CD4-positive, alpha-beta T cell treated with Interleukin-2 at 100 ng/mL for 4 hours (primary cell): ENCODE measurements at places on chromosomes 4 and X.

DNA sequence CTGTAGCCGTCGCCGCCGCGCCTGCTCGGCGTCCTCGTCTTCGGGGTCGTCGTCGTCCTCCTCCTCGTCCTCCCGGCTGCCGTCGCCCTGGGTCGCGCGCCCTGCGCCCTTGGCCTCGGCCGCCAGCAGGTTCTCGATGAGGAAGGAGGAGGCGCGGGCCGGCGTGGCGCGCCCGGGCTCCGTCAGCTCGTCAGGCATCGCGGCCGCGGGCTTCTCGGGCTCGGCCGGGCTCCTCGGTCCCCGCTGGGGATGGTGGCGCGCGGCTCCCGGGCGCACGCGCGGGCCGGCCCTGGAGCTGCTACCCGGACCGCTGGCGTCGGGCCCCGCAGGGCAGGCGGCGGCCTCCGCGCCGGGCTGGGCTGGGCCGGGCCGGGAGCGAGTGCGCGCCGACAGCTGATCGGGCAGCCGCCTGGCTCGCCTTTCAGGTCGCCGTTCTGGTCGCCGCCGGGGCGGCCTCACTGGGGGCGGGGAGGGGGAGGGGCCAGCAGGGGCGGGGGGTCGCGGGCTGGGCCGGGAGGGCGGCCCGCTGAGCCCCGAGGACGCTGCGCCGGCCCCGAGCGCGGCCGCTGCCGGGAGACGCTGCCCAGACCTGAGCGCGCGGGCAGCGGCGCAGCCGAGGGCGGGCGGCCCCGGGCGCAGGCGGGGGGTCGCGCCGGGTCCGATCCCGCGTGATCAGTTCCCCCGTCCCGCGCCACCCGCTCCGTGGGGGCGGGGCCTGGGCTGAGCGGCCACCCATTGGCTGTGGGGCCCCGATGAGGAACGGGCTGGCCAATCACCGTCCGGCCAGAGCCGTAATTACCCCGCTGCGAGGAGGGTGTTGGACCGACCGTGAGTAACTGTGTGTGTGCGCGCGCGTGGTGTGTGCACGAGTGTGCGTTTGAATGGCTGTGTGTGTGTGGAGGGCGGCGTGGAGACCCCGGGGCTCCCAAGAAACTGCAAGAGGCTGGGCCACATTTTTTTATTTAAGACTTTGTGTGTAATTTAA, at the start of gene HMX1:
Gene HMX1 (minus strand): TSS at position 423 of the 985 bp plus-strand sequence. CDS start 225 bp downstream, at position 198.
- DNase-seq, result no peak

GRCh38 chr4:176262243-176262642, 6.8 kb downstream of the ASB5 start:
- no peak for DNase-seq

DNA sequence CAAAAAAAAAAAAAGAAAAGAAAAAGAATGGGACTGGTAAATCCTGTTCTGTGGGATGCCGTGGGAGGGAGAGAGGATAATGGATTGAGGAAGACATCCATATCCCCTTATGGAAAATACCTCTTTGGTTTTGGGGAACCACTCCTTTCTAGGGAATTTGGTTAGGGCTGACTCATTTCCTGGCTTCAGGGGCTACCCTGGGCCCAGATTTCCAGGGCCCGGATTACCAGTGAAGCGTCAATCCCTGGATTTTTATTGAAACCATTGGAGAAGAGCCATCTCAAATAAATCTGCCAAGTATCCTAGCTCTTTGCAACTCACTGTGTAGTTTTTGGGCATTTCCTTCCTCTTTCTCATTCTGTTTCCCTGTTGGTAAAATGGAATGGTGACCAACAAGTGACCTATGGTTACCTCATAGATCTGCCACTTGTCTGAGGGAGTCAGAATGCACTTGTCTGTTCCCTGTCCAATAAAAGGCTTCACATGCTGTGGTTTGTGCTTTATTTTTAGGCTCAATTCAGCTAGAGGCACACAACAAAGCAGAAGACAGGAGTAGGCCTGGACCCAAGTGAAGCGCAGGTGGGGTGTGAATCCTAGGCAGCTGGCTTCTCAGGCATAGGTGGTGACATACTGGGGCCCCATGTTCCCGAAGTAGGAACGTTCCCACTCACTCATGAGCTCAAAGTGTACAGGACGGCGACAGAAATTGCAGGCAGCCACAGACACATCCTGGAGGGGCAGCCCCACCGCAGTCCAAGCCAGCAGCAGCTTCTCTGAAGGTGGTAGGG, 8.6 kb downstream of the APEX2 start:
- DNase-seq, result no peak

- DNase-seq, result no peak
Observed at GRCh38 chrX:139008185-139008584, 296.7 kb upstream of the FGF13 start.

GRCh38 chr4:180808862-180809261, 1434.3 kb upstream of the TENM3 start:
- DNase-seq, result no peak

DNA sequence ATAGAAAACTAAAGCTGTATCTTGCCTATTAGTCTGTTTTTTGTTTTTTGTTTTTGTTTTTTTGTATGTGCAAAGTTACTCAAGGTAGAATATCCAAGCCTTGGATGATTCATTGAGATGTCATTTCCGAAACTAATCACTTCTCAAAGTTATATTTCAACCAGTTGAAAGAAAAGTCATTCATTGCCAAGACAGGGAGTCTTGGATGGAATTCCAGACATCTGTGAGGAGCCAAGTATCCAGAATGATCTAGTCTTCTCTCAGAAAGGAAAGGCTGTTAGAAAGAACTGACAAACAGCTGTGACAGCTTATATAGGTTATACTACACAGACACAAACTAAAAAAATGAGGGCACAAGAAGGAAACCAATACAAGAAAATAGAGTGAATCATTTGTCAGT, 141.1 kb upstream of the NDST3 start:
- no peak for DNase-seq

DNA sequence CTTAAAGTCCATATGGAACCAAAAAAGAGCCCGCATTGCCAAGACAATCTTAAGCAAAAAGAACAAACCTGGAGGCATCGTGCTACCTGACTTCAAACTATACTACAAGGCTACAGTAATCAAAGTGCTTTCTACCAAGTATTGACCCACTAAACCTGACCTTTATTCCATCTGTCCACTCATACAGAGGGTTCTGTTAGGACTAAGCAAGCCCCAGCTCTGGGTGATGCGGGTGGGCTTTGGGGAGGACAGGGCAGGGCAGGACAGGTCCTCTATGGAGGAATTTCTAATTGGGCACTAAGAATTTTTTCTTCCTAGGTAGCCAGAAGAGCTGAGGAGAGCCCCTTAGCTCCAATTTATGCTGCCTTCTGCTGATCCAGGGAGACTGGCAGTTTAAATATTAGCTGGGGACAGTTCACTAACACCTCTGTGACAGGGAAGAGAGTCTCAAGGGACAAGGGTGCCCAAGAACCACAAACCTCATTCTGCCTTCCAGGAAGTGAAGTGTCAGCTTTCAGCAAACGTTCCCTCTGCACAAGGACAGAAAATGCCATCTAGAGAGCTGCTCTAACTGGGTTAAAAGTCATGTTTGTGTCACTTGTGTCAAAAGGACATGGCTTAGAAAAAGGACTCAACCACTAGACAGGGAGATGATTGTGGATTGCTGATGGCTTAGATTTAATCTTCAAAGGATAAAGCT, 143.2 kb downstream of the KIT start:
- no peak for DNase-seq

GRCh38 chr4:165838575-165838974, 34.5 kb upstream of the TLL1 start:
- DNase-seq, result no peak

DNA sequence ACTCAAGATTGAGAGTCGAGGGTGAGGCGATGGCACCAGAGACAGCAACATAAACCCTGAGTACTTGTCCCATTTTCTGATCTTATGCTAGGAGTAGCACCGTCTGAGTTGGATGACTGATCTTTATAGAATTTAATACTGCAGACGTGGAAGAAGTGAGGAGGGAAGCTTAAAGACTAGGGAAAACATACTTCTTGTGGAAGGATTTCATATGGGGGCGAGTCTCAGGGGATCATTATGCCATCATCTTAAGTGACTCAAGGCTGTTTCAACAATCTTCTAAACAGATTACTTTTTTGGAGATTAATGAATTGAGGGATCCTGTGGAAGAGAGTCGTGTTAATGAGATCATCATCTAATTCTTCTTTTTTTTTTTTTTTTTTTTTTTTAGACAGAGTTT, 17.2 kb upstream of the FAT1 start:
- no peak for DNase-seq

GRCh38 chrX:22340022-22340616, 67.4 kb downstream of the CBLL2 start:
- DNase-seq, result no peak

DNA sequence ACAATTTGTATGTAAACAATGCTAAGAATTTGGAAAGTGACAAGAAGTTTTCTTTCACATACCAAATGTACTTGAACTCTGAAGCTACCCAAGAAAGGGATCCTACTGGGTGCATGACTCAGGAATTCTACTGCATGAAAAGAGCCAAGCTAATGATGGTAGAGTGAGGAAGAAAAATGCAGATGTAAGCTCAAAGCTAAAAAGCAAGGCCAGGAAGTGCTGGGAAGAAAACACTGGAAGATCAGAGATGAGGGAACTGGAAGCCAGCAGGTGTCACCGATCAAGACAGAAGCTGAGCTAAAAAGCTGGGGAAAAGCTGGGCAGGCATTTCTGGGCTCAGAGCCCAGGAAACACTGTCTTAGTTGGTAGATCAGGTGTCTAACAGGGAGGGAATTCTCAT, 449.1 kb downstream of the NKX6-1 start:
- no peak for DNase-seq

DNA sequence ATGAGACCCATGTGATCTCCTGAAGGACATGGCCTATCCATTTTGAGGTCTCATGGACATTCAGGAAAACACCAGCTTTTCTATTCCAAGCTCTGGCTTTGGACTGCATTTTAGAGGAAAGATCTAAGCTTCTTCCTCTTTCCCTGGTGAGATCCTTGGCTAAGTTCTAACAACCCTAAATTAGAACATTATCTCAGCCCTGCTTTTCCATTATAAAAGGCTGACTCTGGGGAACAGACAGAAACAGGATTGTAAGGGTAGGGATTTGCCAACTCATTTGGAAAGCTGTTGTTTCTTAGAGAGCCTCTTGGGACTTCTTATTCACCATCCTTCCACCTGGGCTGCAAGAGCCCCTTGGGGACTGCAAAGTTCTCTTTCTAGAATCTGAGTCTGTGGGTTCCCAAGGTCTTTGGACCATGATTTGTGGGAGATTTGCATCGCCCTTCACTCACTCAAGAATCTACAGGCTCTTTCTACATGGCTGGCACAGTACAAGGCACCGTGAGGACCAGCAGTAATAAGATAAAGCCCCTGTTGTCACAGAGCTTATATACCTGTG, 146.9 kb downstream of the FNIP2 start:
- DNase-seq, result no peak

DNA sequence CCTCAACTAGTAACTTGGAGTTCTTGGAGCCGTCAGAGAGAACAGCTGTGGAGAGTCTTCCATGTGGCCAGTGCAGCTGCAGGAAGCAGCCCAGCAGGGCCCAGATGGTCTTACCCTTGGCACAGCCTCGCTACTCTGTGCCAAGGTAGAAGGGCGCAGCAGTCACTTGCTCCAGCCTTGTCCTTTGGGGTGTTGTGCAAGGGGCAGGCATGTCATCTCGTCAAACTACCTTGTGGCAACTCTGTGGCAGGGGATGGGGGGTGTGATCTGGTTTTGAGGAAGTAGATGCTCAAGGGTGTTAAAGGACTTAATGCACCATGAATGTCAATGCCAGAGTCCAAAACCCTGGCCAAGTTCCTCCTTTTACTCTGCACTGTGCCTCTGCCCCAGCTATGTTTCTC, 34.2 kb upstream of the TBC1D14 start:
- DNase-seq, result peak; percentile 5

DNA sequence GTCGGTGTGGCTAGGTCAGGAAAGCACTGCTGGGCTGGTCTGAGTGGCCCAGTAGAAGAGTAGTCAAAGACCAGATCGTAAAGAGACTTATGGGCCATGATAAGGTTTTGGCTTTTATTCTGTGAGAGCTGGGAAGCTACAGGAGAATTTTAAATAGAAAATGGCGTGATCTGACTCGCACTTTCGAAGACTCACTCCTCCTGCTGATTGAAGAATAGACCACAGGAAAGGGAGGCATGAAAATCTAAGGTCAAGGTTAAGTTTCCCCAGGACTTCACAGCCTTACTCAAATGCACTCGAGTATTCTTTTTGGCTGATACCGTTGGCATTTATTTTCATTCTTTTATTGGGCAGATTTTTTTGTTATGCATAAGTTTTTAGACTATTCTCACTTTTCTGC, 231.4 kb upstream of the ANKRD50 start:
- no peak for DNase-seq

DNA sequence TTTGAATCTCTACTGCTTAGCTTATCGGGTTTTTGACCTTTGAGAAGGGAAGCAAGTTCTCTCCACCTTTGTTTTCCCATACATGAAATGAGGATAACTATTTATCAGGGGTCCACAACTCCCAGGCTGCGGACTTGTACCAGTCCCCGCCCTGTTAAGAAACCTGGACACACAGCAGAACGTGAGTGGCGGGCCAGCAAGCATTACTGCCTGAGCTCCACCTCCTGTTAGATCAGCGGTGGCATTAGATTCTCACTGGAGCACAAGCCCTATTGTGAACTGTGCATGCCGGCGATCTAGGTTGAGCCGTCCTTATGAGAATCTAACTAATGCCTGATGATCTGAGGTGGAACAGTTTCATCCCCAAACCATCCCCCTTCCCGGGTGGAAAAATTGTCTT, 579.5 kb downstream of the GALNTL6 start:
- no peak for DNase-seq

DNA sequence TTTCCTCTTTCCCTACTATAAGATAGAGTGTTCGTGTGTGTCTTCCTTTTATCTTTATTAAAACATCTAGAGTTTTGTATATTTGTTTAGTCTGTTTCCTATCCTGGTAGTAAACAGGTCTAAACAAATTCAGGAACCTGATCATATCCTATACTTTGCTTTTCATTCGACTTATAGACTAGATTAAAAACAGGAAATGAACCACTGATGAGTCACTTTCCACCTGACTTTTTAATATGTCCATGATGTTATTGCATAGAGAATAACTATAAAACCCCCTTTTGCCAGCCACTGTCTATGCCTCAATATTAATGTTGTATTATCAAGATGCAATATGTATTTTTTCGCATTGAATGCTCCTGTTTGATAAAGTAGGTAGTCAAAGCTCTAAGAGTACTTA, 1794.0 kb downstream of the STIM2 start:
- DNase-seq, result no peak

DNA sequence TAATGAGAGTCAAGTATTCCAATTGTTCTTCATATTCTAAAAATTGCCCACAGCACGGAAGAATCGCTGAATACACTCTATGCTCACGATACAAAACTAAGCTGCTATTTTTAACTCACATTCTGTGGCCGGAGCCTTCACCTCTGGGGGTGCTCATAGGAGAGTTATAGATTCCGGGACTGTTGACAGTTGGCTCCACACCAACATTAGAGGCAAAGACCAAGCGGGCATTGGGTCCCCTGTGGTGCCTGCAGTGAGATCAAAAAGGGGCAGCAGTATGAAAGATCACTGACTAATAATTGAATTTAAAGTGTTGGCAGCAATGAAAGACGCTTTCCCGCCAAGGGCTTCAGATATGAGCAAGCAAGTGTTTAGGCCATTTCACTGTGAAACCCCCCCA, 146.0 kb downstream of the TMEM144 start:
- no peak for DNase-seq

GRCh38 chrX:39453889-39454621, 643.7 kb downstream of the BCOR start:
- no peak for DNase-seq
